ENCODE measurements at places on chromosomes 3 and 15. TPM values are rescaled to one million over a fixed set of nuclear protein-coding genes. Genes with fewer than 3 reads are reported as not detected.

DNA sequence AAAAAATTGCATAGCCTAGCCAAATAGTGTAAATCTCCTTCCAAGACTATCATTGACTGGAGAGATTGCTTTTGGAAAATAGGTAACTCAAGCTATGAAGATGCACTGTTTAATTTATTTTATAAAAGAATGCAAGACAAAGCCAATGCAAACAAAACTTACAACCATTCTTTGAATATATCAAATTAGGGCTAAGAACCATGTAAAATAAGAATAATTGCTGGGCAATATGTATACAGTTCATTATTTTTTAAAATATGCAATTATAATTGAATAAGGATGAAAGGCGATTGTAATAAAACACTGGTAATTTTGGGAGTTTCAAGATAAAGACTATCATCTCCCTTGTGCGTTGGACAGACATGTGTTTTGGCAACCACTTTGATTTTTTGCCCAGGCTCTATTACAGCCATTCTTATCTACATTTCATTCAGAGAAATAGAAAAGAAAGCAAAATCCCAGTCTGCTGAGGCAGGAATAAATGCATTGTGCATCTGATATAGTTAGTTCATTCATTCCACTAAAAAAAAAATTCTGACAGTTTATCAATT, 242.3 kb upstream of the ROBO1 start:
- DNase-seq = no peak

GRCh38 chr3:190183121-190183520, 62.4 kb upstream of the P3H2 start:
- no peak for DNase-seq

- no peak for DNase-seq
Measured at GRCh38 chr3:101722394-101723173, 1.8 kb upstream of the CEP97 start.

The TMEM212 gene
- 0.09 TPM for polyA plus RNA-seq

The KLHL6 gene
- polyA plus RNA-seq = 1.7 TPM

The LEKR1 gene
- polyA plus RNA-seq = 4.2 TPM

Measured in renal pelvis (tissue), 12 donors.